ENCODE measurements at places on chromosomes 4 and X.

GRCh38 chr4:25953740-25954139 is 39.7 kb downstream of the SMIM20 start:
- no peak for DNase-seq

DNA sequence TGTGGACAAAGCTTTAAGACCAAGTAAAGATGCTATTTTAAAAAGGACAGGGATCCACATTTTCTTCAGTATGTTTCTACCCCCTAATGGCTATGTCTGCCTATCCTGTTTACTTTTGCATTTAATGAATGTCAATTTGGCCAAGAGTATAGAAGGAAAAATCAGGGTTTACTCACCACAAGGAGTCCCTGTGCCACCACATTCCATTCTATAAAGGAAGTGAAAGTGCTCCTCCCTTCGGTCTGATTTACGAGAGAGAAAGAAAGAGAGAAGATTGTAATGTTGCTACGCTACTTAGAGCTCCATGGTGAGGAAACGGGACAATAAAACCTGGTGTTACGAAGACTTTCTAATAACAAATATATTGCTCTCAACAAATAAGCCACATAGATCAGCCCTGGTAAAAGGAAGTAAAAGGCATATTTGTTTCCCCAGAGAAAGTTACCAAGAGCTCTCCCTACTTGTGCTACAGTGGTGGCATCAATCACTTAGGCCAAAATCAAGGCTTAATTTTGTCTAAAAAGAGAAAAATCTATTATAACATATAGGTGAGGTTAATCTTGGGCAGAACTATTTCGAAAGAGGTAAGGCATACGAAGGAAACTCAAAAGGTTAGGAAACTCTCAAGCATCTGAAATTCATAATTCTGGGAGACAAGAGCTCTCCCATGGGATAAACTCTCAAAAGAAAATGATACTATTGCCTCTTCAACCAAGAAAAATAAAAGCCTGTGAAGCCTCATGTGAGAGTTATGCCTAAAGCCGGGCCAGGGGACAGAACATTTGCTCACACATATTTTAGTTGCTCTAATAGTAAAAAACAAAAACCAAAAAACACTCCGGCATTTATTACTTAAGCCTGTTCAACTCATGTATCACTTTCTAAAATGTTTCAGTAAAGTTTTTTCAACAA is 29.5 kb downstream of the TAPT1 start:
- DNase-seq: no peak

DNA sequence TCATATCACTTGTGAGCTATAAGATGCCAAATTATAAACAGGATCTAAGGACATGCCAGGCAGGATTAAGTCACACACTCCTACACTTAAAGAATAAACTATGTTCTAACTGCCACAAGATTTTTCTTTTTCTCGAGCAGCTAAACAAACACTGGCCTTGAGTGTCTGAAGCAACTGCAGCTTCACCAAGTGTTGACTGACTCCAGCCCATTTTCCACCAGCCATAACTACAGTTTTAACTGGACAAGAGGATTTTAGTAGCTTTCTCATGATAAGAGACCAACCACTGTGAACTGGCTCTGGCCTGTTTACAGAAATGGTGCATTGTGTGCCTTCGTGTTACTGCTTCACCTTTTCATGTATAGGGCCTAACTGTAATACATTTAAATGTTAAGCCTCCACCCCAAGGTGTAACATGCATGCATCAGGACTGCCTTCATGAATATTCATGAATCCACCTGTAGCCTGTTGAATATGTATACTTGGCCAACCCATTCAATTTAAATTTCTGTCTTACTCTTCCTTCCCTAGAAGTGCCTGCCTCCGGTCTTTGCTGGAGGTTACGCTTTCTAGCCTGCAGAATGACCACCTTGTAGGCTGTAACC is 10.8 kb downstream of the UCP1 start:
- no peak for DNase-seq

DNA sequence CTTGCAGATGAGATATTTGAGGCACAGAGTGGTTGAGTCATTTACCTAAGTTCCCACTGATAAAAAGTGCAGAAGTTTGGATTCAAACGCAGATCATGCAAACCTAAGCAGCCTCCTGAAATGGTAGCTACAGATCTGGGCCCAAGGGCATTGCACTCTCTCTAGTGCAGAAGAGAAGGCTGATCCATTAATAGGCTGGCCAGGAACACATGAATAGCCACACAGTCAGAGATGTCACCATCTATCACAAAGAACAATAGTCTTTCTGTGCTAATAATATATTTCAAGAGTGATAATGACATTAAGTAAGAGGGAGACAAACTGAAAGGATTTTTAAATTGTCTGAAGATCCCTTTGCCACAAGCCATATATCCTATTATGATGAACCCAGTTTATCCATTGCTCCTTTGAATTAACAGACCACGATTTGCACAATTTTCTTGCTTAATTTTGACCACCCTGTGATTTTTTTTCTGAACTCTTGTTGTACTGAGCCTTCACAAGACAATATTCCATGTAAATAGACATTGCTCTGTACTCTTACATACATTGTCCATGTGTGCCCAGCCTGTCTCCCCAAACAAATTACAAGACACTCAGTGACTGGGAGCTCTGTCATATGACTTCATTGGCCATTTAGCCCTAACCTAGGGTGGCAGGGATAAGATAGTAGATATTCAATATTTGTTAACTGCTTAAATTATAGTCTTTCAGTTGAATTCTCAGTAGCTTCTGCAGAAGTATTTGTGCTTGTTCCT is 112.4 kb upstream of the RBPJ start:
- no peak for DNase-seq

DNA sequence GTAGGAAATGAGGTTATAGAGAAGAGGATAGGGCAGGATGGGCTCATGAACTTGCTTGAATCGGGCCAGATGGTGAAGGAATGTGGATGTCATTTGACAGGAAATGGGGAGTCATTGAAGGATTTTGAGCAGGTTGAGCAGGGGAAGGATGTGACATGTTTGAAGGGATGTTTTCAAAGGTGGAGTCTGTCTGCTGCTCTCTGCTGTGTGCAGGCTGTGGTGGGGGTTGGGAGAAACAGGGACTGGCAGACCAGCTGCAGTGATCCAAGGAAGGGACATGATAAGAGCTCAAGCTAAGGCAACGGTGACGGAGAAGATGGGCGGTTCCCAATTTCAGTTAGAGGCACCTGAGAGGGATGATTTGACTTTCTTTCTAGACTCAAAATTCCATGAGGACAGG is 14.0 kb upstream of the XPNPEP2 start:
- no peak for DNase-seq

- no peak for DNase-seq
Observed at GRCh38 chrX:79361192-79361870, 5.8 kb downstream of the ITM2A start.

GRCh38 chr4:54228961-54229501 is at the start of gene PDGFRA:
PDGFRA (plus strand) TSS chr4:54229293; CDS start chr4:54258769, 29,476 bp downstream.
- DNase-seq: peak; percentile 78

GRCh38 chrX:149504226-149504914 is 736 bp downstream of the IDS start:
- no peak for DNase-seq

GRCh38 chrX:22110729-22111494 is 78.8 kb downstream of the PHEX start:
- no peak for DNase-seq

- no peak for DNase-seq
Observed at GRCh38 chr4:67685532-67685859, 15.5 kb downstream of the UBA6 start.

DNA sequence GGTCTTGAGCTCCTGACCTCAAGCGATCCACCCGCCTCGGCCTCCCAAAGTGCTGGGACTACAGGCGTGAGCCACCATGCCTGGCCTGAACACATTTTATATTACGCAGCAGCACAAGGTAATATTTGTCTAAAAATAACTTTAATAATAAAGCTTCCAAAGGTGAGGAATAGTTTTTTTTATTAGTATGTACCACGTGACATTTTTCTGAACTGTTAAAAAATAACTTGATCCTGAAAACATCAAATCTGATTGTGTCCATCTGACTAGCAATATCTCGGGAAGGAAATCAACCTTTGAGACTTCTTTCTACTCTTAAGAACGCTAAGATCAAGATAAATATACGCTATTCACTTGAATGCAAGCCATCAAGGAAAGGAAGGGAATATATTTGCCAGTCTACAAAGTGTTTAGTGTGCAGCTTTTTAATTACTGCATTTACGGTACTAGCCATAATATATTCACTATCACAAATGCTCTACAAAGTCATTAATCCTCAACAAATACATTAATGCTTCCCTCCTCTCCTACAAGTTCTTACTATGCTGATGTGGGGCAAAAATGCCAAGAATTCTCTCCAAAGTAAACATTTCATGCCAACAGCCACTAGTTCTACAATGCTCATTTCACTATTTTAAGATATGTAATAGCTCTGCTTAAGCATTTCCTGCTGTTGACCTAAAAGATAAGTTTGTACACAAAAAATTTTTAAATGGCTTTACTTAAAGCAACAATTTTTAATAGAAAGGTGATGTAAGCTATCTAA is 143.6 kb downstream of the APBB2 start:
- DNase-seq: no peak

DNA sequence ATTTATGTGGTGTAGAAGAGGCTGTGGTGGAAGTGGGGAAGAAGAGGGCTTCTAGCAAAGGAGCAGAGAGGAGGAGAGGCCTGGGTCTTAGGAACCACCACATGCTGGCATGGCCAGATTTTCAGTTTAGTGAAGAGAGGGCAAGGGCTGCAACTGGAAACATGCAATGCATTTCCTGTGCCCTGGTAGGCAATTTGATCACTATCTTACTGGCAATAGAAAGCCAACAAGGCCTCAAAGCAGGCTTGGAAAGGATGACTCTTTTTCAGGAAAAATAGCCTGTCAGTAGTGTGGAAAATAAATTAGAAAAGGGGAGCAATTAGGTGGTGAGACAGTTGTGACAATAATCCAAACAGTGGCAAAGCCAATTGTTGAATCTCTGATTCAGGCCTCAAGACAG is 501.9 kb upstream of the ZFP42 start:
- DNase-seq: no peak

DNA sequence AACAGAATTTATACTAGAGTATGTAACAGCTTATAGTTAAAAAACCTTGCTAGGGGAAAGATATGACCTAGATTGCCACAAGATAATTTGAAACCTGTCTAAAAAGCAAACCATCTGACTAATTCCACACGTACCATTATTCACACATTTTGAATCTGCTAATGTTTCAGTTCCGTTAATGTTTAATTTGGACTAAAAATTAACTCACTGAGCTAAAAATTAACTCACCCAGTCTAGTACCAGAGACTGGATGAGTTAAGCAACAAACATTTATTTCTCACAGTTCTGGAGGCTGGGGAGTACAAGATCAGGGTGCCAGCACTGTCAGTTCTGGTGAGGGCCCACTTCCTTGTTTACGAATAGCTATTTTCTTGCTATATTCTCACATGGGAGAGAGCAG is 231.5 kb upstream of the DIAPH2 start:
- no peak for DNase-seq

- DNase-seq: no peak
Observed at GRCh38 chrX:39898147-39898546, 199.6 kb downstream of the BCOR start.

DNA sequence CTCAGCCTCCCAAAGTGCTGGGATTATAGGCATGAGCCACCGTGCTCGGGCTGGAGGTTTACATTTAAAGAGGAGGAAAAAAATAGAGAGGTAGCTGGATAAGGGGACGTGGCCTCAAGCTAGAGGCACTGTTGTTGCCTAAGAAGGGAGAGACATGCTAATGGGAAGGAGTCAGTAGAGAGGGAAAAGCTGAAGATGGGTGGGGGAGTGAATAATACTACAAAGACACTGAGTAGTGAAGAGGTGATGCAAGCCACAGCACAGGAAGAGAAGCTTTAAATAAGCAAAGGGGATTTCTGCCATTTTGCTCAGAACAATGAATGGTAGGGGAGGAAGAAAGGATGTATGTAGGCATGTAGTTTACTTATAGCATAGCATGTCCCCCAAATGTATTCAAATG is 11.5 kb upstream of the AP1S2 start:
- DNase-seq: no peak

DNA sequence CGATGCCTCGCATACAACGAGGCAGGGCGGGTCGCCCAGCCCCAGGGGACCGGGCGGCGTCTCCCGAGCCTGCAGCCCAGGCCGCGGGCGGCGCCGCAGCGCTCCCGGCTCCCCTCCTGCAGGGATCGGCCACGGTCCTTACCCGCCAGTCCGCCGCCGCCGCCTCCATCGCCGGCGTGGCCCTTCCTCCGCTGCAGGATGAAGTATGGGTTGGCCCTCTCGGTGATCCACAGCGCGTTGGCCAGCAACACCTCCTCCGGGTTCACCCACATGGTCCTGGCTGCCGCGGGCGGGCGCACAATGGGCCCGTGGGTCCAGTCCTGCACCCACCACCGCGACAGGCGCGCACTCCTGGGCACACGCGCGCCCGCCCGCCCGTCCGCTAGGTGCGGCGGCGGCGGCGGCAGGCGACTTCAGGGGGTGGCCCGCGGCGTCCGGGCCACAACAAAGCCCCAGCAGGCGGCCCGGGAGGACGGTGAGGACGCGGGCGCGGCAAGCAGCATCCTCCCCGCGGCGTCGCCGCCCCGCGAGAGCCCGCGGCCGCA is 339 bp downstream of the TBC1D9 start:
- DNase-seq: no peak

DNA sequence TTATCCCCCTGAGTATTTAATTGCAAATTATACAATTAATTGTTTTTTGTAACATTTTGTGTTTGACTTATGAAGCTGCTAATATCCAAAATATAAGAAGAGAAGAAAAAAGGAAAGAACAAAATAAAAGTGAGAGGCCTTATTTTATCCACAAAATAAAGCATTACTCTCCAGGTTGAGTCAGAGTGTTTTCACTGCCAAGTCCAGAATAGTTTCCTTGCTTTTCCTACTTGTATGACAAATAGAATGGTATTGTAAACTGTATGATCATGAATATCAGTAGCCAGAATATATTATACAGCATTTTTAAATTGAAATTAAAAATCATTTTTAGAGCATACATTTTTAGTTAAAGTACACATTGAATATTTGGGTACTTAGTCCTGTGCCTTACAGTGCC is 237.8 kb downstream of the NDST4 start:
- DNase-seq: no peak

DNA sequence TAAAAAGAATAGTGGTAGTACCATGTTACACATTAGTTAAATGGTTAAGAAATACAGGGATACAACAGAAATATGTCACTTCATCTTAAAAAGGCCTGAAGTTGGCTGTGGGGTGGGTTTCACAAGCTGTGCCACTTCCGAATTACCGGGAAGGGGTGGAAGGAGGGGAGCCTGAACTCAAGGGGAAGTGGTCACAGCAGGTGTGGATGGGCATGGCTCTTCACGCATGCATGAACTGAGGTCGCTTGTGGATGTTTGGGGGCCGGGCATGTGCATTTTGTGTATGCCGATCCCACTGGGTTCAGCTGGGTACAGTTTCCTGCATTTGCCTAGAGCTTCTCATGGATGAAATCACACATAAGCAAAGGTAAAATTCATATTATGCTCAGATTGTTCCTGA is 64.9 kb downstream of the CLCN4 start:
- no peak for DNase-seq

- DNase-seq: no peak
Observed at GRCh38 chrX:69501429-69501828, 2.7 kb upstream of the NALF2 start.

DNA sequence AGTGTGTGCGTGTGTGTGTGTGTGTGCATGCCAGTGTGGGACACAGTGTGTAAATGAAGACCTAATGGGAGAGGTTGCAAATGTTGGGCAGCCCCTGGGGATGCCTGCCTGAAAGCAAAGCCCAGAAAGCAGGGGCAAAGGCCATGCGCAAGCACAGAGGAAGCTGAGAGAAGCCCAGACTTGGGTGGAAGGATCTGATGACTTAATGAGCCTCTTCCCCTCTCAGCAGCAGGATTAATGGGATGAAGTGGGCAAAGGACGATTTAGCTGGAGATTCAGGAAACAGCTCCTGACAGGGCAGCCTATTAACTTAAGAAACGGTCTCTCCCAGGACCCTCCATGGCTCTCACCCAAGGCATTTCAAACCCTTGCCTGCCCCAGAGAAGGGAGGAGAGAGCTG is 107.3 kb downstream of the EFNB1 start:
- peak; percentile 16 for DNase-seq
